ENCODE measurements at places on chromosomes 3 and 15. TPM values are rescaled to one million over a fixed set of nuclear protein-coding genes. Genes with fewer than 3 reads are reported as not detected.

Gene TM4SF4
- not detected for total RNA-seq

Gene CCDC14
- 6.9 TPM for total RNA-seq

Gene PLAAT1
- total RNA-seq = 8.1 TPM

Gene MESP2
- 0.27 TPM for total RNA-seq

Gene NEIL1
- 8.2 TPM for total RNA-seq

Gene PLA1A
- 2.8 TPM for total RNA-seq

Gene ACTR8
- total RNA-seq = 33.2 TPM

Gene MST1R
- 1.7 TPM for total RNA-seq

Gene CCNB2
- 0.55 TPM for total RNA-seq

Gene EPB42
- total RNA-seq = not detected

Gene SH3BP5
- 8.8 TPM for total RNA-seq

Gene SLC22A13
- total RNA-seq = not detected

Gene ITGB5
- 122 TPM for total RNA-seq

Gene GOLGA8R
- total RNA-seq = 3.5 TPM

Gene WNT7A
- not detected for total RNA-seq

Gene CLRN1
- total RNA-seq = not detected

Gene CYP8B1
- total RNA-seq = not detected

Gene TMEM158
- 0.60 TPM for total RNA-seq

Gene TCAIM
- total RNA-seq = 35.9 TPM

Gene LRRIQ4
- total RNA-seq = not detected

Gene RCN2
- 29.8 TPM for total RNA-seq

Gene PDHB
- 195 TPM for total RNA-seq

Gene ZNF148
- 45.7 TPM for total RNA-seq

Gene XPC
- total RNA-seq = 10.4 TPM

Gene ARGFX
- total RNA-seq = not detected

Data from left ventricle myocardium inferior (tissue), 1 donor.